ENCODE measurements at places on chromosomes 5 and 9.

GRCh38 chr9:121105531-121105930, 30.8 kb downstream of the CNTRL start:
- no peaks in the 10 kb centered on the region for H3K27me3 ChIP-seq
- H3K27ac ChIP-seq: no peak overlapping the region
- no peaks in the 10 kb centered on the region for H3K4me1 ChIP-seq

DNA sequence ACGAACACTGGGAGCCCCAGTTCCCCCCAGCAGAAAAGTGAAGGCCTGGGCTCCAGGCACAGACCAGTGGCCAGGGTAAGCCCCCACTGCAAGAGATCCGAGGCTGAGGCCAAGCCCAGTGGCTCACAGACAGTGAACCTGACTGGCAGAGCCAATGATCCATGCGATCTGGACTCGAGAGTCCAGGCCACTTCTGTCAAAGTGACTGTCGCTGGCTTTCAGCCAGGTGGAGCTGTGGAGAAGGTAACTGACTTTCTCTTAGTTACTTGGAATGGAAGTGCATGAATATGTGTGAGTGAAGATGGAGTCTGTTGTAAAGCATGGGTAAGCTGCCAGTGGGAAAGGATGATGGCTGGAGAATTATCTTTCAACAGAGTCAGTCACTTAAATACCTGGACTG, 99.7 kb downstream of the GOLPH3 start:
- no peaks in the 10 kb centered on the region for H3K27me3 ChIP-seq
- H3K4me3 ChIP-seq: no peak overlapping the region
- H3K27ac ChIP-seq: no peak overlapping the region
- H3K4me1 ChIP-seq: no peaks in the 10 kb centered on the region
- DNase-seq: no peak
- no peaks in the 10 kb centered on the region for H3K36me3 ChIP-seq

DNA sequence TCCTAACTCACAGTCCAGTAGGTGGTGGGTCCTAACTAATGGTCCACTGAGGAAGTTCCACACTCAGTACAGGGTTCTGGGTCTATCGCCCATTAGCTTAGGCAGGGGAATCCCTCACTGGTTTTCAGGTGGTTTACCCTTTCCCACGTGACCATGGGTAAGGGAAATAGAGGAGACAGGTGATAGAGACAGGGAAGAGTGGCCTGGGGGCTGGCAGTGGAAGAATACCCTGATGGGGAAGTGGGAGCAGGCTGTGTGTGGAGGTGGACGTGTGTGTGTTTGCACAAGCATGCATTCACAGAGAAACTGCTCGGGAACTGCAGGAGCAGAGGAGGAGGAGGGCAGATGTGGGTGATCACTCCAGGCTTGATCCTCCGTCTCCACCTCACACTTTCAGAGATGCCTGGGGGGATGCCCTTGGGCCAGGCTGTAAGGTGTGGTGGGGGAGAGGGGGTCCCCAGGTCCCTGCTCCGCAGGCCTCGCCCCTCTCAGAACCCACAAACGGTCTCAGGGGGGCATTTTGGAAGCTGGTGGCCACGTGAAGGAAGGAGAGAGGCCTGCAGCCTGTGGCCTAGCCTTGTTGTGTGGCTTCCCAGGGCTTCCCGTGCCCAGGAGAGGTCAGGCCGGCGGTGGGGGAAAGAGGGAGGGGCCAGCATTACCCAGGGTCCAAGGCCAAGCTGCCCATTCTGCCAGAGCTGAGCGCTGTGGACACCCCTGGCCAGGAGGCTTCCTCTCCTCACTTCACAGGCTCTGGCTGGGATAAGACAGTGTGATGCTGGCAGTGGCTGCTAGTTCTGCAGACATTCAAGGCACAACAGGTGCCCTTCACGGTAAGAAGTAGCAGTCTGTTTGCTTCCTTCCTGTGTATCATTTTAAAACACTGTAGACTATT, 80.0 kb downstream of the OTULIN start:
- peaks cover 58% of the 10 kb centered on the region for H3K4me1 ChIP-seq
- no peak for DNase-seq

GRCh38 chr9:130333041-130333711, 67.6 kb downstream of the HMCN2 start:
- no peak overlapping the region for H3K27ac ChIP-seq
- peaks cover 3% of the 10 kb centered on the region for H3K4me1 ChIP-seq
- no peak for DNase-seq
- H3K36me3 ChIP-seq: no peaks in the 10 kb centered on the region

GRCh38 chr5:158922816-158923215, 176.9 kb downstream of the EBF1 start:
- DNase-seq: no peak
- peaks cover 13% of the 10 kb centered on the region for H3K4me1 ChIP-seq
- H3K27me3 ChIP-seq: no peaks in the 10 kb centered on the region
- no peaks in the 10 kb centered on the region for H3K36me3 ChIP-seq

DNA sequence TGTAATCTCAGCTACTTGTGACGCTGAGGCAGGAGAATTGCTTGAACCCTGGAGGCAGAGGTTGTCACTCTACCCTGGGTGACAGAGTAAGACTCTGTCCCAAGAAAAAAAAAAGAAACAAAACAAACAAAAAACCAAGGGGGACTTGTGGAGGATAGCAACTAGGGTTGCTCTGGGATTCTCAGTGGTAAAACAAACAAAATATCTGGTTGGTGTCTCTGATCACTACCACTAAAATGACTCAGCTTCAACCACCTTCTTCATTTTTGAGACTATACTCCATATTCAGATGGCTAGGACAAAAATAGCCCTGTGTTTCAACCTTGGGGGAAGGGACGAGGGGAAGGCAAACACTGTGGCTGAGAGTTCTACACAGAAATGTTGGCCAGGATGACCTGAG, 110.3 kb downstream of the ARRDC3 start:
- DNase-seq: no peak

DNA sequence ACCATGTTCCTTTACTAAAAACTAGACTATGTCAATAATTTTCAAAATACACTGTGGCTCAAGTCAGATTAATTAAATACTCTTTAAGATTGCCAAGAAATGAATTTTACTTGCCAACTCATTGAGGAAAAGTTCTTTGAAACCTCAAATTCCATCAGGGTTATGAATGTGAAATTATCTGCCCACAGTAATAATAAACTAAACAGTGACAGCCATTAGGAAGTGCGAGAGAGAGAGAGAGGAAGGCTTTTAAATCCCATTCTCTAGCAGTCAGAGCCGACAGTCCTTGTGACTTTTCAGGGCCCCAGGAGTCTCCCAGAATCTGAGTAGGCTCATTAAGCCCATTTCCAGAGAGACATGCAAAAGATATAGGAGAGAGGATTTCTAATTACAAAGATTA, 236.1 kb downstream of the MARCHF11 start:
- no peak overlapping the region for H3K27ac ChIP-seq
- H3K36me3 ChIP-seq: no peaks in the 10 kb centered on the region
- H3K4me3 ChIP-seq: no peak overlapping the region
- no peaks in the 10 kb centered on the region for H3K27me3 ChIP-seq
- DNase-seq: no peak
- H3K4me1 ChIP-seq: no peaks in the 10 kb centered on the region

DNA sequence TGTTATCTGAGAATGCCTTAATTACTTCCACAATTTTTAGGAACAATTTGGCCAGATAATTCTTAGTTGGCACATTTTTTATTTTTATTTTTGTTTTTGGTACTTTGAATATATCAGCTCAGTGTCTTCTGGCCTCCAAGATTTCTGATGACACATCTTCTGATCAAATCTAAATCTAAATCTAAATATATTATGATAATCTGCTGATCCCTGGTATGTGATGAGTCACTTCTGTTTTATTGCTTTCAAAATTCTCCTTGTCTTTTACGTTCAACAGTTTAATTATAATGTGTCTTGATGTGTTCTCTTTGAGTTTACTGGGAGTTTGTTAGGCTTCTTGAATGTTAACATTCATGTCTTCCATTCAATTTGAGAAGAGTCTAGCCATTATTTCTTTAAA, 436.8 kb downstream of the CDH9 start:
- H3K36me3 ChIP-seq: no peaks in the 10 kb centered on the region
- H3K4me1 ChIP-seq: no peaks in the 10 kb centered on the region
- no peaks in the 10 kb centered on the region for H3K27me3 ChIP-seq
- H3K4me3 ChIP-seq: no peak overlapping the region
- no peak overlapping the region for H3K27ac ChIP-seq

GRCh38 chr9:5643005-5643624, 14.2 kb downstream of the RIC1 start:
- H3K27ac ChIP-seq: no peak overlapping the region
- peaks cover 19% of the 10 kb centered on the region for H3K4me1 ChIP-seq
- DNase-seq: no peak
- H3K4me3 ChIP-seq: no peak overlapping the region

DNA sequence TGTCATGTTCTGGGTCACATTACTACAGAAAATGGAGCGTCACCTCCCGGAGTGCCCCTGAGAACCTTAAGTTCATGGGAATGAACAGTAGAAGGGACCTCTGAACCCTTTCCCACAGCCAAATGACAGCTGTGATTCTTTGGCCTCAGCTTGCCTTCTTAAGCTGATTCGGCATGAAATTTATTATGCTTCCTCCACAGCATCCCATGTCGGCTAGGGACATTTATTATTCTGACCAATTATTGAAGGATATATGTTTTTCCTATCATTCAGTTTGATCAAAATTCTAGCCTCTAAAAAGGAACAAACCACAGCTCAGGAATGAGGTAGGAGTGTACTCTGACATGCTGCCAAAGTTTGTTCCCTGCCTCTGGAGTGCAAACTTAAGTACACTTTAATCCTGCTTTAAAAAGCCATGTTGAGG, 440.6 kb downstream of the CETN3 start:
- no peaks in the 10 kb centered on the region for H3K36me3 ChIP-seq
- no peaks in the 10 kb centered on the region for H3K27me3 ChIP-seq
- DNase-seq: no peak
- H3K4me3 ChIP-seq: peak overlapping the region; percentile 13

DNA sequence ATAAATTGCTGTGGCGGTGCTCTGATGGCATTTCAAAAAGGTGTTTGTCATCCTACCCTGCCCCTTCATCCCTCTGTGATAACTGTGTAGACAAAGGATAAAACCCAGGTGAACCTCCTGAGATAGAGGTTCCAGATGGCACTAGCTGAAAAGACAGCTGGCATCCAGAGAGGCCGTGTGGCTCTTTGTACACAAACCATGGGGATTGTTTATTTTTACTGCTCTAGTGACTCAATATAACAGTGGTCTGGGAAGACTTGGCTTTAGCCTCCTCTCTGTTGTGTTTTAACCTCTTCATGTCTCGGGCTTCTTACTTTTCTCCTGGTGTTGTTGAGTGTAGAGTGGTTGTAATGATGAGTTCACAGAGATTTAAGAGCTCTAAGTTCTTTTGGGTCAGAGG, 48.8 kb downstream of the SH3GL2 start:
- no peaks in the 10 kb centered on the region for H3K36me3 ChIP-seq
- no peaks in the 10 kb centered on the region for H3K27me3 ChIP-seq
- H3K4me1 ChIP-seq: no peaks in the 10 kb centered on the region
- H3K4me3 ChIP-seq: no peak overlapping the region
- H3K27ac ChIP-seq: no peak overlapping the region
- no peak for DNase-seq

DNA sequence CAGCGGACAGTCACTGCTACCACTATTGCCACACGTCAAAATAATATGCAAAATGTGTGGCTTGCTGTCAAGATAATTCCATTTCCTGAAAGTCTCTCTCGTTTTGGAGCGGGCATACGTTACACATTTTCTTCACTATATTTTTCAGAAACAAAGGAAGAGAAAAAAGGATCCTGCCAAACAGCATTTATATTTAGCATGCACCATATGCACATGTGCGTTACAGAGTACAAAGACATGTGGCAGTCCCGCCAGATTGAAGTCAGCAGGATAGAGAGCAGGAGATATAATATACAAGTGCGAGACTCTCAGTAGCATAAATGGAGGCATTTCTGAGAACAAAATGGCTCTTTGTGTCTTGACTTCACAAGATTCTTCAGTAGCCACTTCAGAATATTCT, 221.6 kb upstream of the KIF2A start:
- no peak overlapping the region for H3K27ac ChIP-seq
- H3K4me3 ChIP-seq: no peak overlapping the region
- H3K36me3 ChIP-seq: no peaks in the 10 kb centered on the region
- no peak for DNase-seq
- H3K27me3 ChIP-seq: no peaks in the 10 kb centered on the region

DNA sequence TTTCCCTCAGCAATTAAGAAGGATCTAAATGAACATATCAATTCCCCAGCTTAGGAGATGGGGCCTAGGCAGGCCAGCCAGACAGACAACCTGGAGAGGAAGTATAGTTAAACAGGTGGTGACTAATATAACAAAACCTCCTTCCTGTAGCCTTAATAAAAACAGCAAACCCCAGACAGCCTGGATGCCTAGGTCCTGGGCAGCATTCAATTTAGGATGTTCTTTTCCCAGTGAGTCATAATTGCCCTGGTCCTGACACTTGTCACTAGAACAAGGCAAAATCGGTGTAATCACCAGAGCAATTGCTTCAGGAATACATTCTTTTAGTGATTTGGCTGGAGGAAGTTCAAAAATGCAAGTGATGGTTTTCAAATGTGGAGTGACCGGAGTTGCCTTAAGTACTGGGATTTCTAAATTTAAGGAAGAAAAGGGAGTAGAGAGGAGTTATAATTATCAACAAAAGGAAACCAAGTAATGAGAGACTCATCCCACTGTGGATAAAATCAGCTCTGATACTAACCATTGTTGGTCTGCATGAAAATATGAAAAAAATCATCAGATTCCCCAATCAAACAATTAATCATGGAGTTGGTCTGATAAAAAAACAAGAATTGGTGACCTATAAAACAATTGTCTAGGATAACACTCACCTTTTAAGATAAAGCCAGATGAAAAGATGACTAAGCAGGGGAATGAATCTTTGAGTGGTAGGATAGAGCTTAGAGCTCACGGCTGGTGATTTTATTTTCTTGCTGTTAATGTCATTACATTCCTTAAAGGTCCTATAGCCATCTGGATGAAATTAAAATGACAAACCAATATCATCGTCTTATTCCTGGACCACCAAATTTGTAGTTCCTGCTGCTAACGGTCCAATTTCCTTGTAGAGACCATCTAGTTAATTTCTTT, 39.0 kb upstream of the TARS1 start:
- no peak overlapping the region for H3K4me3 ChIP-seq
- DNase-seq: no peak
- H3K36me3 ChIP-seq: no peaks in the 10 kb centered on the region
- H3K27ac ChIP-seq: no peak overlapping the region
- H3K4me1 ChIP-seq: no peaks in the 10 kb centered on the region
- H3K27me3 ChIP-seq: no peaks in the 10 kb centered on the region

GRCh38 chr5:38382898-38383297, 124.5 kb downstream of the EGFLAM start:
- no peaks in the 10 kb centered on the region for H3K27me3 ChIP-seq
- no peaks in the 10 kb centered on the region for H3K36me3 ChIP-seq
- H3K27ac ChIP-seq: no peak overlapping the region
- no peaks in the 10 kb centered on the region for H3K4me1 ChIP-seq
- no peak for DNase-seq
